ENCODE measurements at places on chromosomes 5 and 9. TPM values are rescaled to one million over a fixed set of nuclear protein-coding genes. Genes with fewer than 3 reads are reported as not detected.

- DNase-seq, result no peak
Observed at GRCh38 chr5:169389318-169389717, 88.4 kb upstream of the SLIT3 start.

DNA sequence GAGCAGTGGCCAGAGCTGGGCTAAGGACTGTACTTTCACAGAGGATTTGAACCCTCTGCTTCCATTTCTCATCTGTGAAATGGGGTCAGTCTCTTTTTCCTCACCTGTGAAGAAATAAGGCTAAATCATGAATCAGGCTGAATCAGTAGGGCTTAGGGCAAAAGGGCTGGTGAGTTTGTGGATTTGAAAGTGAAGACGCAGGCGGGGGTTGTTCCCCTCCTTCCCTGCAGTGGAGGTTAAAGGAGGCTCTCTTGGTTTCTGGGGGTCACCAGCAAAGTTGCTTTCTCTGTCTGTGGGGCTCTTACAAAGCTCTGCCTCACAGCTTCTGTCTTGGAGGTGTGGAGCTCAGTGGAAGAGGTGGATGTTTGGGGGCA lies 17.6 kb upstream of the NDST1 start:
- DNase-seq, result no peak

DNA sequence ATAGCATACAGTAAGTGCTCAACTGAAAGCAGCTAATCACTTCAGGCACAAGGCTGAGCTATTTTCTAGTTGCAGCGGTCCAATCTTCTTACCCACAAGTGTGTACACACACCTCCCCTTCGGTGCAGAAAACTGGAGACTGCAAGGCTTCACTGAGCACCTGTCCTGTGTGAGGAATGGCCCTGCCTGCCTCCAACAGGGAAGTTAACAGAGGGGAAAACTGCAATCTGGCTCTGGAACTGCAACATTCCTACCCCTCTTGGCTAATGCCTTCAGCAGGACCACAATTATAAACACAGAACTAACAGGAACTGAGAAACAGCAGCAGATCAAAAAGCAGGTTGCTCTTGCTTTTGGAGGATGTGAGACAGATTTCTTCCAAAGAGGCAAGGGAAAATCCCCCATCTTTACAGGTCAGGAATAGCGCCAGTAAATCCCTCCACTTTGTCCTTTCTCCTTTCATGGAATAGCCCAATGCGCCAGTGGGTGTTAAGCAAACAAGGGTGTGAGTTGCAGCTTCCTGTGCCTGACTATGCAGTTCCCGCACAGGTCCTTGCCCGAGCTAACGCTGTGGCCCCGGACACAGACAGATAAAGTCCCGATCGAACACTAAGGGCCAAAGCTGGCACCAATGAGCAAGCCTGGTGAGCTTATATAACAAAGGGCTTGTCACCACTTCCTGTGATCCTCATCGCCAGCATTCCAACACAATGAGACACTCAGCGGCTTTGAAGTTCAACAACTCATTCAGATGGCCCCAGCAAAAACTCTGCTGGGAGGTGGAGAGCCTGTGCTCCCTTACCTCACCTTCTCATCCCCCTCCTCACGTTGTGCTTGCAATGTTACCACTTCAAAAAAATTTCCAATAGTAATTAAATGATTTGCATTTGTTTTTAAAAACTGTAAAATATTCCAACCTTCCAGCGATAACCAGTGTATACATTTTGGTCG lies 21.5 kb downstream of the SHB start:
- no peak for DNase-seq

DNA sequence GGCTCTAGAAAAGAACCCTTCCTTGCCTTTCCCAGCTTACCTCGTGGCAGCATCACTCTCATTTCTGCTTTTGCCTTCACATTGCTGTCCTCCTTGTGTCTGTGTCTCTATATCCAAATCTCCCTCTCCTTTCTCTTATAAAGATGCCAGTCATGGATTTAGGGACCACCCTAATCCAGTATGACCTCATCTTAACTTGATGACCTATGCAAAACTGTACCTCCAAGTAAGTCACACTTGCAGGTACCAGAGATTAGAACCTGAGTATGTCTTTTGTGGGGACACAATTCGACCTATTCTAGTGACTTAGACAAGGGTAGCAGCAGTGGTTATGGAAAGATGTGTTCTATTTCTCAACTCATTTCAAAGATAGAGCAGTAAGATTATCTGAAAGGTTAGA lies 160.1 kb downstream of the HMHB1 start:
- DNase-seq, result no peak

The SCGB3A2 gene
- total RNA-seq, result not detected

The PAX5 gene
- 0.34 TPM for total RNA-seq

Measured in activated CD8-positive, alpha-beta T cell treated with anti-CD3 and anti-CD28 coated beads, Interleukin-2, amount 10 ng/mL, durations not matched to agents 7 days and 5 days (primary cell).